ENCODE measurements at places on chromosomes 11 and 22.

DNA sequence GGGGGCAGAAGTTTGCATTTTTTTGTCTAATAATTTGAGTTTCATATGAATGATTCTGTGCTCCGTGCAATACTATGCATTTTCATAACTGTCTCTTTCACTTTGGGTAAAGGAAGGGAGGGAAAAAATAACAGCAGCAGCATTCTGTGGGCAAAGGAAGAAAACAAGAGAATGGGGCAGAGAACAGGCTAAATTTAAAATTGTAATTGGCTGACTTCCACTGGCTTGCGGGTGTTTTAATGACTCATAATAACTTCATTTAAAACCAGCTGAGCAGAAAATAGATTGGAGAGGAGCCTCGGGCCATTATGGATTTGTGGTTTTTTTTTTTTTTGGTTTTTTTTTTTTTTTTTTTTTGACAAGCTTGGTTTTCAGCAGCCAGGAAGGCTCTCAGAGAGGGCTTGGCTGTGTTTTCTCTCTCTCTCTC lies 107.4 kb downstream of the ZBTB16 start:
- peak; percentile 77 for DNase-seq

DNA sequence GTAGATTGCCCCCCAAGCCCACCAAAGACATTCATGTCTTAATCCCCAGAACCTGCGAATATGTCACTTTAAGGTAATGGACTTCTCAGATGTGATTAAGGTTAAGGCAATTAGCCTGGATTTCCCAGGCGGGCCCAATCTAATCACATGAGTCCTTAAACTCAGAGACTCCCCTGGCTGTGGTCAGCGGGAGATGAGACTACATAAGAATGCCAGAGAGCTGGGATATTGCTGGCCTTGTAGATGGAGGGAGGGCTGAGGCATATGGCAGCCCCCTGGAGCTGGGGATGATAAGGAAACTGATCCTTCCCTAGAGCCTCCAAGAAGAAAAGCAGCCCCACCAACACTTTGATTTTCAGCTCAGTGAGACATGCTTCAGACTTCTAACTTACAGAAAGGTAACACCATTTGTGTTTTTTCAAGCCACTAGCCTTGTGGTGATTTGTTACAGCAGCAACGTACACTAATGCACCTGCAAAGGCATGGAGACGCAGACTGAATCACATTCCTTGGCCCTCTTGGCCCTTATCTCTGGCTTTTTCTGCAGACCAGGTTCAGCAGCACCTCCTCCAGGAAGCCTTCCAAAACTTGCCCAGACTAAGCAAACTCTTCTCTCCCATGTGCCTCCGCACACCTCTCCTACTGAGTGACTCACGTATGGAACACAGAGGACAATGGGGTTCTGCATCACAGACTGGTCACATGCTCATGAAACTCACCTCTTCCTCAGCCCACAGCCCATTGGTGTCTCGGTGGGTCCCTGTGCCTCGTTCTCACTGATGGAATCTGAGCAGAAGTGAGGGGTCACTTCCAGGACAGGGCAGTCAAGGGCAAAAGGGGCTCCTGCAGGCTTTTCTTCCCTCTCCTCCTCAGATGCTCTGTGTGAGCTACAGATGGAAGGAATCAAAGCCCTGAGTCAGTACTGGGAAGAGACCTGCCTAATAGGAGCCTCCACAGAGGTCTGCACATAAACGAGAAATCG lies 86.3 kb upstream of the HMGXB4 start:
- no peak for DNase-seq

DNA sequence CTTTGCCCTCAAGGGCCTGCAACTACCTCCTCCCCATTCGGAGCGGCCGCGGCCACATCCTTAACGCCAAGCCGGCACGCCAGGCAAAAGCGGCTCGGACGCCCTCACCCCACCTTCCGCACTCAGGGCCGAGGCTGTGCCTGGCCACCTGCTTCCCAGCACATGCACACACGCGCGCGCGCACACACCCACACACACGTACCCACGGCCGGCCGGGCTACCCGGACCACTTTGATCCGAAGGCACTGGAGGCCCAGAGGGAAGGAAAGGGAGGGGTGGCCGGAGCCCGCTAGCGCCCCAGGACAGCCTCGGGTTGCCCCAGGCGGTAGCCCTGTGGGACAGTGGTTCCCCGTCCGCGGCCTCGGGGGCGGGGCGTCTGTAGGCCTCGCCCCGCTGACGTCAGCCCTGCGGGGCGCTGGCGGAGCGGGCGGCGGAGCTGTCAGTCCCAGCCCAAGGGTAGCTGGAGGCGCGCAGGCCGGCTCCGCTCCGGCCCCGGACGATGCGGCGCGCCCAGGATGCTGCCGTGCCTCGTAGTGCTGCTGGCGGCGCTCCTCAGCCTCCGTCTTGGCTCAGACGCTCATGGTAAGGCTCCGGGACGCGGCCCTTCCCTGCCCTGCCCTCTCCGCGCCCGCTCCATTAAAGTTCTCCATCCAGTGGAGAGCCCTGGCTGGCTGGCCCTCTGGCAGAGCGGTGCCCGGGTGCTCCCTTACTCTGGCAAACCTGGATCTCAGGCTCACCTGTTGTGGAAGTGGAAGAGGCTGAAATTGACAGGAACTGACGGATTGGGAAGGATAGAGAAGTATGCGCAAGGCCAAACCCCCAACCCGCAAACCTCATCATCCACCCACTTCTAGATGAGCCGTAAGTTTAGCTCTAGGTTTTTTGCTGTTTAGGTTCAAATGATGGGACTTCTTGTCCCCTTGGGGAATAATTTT lies at the start of gene IL10RA:
Gene IL10RA (plus strand): TSS at position 442 of the 935 bp plus-strand sequence. CDS start 74 bp downstream, at position 516.
- DNase-seq: peak; percentile 95

DNA sequence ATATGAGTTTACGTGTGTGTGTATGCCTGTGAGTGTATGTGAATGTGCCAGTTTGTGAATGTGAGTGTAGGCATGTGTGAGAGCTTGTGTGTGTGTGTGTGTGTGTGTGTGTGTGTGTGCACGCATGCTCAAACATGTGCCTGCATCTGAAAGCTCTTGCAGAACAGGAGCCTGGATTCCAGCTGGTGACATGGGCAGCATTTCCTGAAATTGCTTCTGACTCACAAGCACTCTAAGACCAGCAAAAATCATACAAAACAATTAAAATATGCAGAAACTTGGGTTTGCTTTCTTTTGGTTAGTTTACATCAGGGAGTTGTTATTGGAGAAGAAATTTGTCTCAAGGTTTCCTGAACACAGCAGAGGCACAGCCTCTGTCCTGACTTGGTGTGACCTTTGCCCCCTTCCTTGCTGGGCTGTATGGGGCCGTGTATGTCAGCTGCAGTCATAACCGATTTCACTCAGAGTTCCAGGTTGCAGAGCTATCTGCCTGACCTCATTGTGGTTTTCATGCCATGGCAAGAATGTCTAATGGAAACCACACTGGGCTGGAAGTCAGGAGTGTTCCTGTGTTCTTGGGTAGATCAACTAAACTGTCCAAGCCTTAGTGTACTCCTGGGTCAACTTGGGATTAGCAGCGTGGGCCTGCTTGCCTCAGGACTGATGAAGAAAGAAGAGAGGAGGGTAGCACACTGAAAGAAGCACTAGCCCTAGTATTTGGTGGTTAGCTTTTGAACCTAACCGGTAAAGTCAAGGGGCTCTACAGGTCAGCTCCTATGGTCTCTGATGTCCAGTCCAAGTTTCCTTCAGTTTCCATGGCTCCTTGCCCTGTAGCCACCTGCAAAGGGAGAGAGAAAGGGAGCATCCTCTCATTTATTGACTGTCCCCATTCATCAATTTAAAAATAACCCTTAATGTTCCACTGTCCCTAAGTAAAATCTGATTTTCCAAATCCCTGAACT lies 143.7 kb downstream of the SNX19 start:
- no peak for DNase-seq

GRCh38 chr11:63548178-63548577 lies 11.6 kb downstream of the PLAAT4 start:
- DNase-seq: no peak

DNA sequence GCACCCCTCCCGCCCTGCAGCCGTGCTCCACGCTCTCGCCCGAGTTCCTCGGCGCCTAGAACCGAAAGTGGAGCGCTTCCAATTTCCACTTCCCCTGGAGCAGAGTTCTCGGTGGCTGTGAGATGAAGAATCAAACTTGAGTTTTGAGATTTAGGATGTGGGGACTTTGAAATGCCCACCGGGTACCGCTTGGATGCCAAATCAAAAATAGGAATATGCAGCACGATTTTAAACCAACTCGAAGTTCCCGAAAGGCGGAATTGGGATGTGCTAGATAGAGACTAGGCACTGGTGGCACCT lies 569 bp downstream of the POLA2 start:
- DNase-seq: no peak

DNA sequence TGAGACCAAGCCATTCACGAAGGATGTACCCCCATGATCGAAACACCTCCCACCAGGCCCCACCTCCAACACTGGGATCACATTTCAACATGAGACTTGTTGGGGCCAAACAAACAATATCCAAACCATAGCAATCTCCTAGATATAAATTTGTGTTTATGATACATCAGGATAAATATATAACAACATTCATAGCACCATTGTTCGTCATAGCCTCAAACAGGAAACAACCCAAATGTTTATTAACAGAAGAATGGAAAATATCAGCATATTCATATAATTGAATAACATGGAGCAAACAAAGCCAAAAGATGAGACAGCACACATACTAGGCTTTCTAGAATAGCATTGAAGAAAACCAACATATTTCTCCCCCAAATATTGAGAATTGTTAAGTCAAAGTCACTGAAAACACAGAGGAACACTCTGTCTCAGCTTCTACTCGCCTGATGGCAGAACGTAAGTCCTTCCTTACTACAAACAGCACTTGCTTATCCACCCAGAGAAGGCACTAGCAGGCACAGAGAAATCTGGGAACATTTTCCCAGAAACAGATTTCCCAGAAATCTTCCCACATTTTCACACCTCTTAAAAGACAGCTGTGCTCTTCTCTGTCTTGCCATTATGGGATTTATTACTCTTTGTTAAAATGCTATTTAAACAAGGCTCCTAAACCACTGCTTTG lies 8.1 kb upstream of the GDPD4 start:
- no peak for DNase-seq

DNA sequence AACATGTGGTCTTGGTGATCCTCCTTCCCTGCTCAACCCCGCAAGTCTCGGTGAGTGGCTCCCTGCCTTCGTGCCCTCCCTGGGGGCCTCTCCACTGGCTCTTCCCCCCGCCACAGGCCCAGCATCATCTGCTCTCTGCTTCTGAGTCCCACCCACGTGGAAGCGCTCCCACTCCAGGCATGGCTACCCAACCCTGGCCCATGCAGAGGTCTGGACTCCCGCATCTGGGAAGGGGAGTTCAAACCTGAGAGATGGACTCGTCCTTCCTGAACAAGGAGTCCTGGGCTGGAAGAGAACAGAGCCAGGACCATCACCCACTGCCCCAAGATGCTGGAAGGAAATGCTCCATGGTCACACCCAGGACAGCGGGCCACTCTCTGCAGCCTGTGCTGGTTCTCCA lies 90.8 kb downstream of the DHCR7 start:
- DNase-seq: no peak

- peak; percentile 94 for DNase-seq
Observed at GRCh38 chr22:20418211-20418788, 19.3 kb downstream of the SCARF2 start.

DNA sequence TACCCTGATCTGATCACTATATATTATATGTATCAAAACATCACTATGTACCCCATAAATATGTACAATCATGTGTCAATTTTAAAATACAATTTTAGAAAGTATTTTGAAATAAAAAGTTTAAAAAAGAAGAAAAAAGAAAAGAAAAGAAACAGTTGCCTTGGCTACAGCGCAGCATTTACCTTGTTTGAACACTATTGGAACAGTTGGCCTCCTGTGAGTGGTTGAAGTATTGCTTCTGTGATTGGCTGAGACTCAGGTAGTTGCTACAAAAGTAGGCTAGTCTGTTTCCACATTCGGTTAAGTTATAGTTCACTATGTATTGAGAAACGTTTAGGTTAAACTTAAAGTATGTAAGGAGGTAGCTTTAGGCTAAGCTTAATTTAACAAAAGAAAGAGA lies 7.9 kb upstream of the DTX4 start:
- no peak for DNase-seq

All from retina (tissue), 1 donor.